ENCODE measurements at places on chromosomes 3 and 15.

GRCh38 chr3:148856384-148856783 lies 8.7 kb upstream of the CPA3 start:
- no peak for DNase-seq

- DNase-seq = no peak
These were observed 1.3 kb downstream of the DENND6A start for GRCh38 chr3:57691411-57692132.

DNA sequence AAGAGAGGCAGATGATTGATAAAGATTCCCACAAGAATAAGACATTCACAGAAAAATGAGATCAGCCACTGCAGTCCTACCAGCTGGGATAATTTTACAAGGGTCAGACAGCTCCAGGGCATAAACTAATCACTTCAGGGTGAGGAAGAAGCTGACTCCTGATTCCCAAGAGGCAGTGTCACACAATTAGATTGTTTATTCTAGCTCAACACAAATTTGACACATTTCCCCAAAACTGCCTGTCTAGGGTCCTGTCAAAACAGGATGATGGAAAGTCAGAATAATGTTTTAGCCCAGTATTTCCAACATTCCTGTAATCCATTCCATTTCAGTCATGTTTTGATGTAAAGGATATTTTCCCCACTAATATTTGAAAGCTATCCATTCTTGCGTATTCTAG lies 110.8 kb downstream of the TNIK start:
- DNase-seq = no peak

DNA sequence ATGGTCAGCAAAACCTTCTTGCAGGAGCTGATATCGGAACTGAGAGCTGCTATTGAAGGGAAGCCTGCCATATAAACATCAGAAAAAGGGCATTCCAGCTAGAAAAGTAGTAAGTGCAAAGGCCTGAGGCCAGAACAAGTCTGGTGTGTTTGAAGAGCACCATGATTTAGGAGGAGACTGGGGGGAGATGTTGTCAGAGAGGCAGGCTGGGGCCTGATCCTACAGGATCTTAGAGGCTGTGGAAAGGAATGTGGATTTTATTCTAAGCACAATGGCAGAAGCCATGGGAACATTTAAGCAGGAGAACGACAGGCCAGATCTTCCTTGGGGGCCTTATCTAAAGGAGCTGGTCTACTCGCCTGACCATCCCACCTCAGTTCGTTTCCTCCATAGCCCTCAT lies 5.1 kb upstream of the MUC13 start:
- no peak for DNase-seq

- no peak for DNase-seq
These were observed 39.9 kb downstream of the SFMBT1 start for GRCh38 chr3:53005854-53006513.

GRCh38 chr3:13388816-13389215 lies 31.3 kb downstream of the NUP210 start:
- no peak for DNase-seq

- DNase-seq = no peak
These were observed 42.7 kb downstream of the TLNRD1 start for GRCh38 chr15:81043281-81043934.

GRCh38 chr3:100613721-100614390 lies 4.5 kb downstream of the ADGRG7 start:
- no peak for DNase-seq

- no peak for DNase-seq
These were observed 58.1 kb upstream of the USP3 start for GRCh38 chr15:63446255-63446654.

GRCh38 chr3:143294188-143294587 lies 174.6 kb downstream of the CHST2 start:
- no peak for DNase-seq

- DNase-seq = no peak
These were observed 280.3 kb downstream of the ZPLD1 start for GRCh38 chr3:102715030-102715697.

GRCh38 chr15:59053482-59053881 lies 51.5 kb upstream of the CCNB2 start:
- no peak for DNase-seq

DNA sequence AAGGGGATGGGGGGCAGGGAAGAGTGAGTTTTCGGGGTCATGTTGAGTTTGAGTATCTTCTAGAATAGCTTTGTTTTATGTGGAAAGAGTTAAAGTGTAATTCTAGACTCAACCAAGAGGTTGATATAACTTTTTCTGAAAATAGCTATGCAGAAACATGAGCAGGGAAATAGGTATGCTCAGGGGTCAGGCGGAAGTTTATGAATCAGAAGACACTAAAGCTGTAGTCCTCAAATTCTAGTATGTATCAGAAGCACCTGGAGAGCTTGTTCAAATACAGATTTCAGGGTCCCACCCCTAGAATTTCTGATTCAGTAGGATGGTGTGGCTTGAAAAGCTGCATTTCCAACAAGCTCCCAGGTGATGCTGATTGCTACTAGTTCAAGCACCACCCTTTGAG lies 37.6 kb upstream of the UBE2E2 start:
- DNase-seq = no peak

DNA sequence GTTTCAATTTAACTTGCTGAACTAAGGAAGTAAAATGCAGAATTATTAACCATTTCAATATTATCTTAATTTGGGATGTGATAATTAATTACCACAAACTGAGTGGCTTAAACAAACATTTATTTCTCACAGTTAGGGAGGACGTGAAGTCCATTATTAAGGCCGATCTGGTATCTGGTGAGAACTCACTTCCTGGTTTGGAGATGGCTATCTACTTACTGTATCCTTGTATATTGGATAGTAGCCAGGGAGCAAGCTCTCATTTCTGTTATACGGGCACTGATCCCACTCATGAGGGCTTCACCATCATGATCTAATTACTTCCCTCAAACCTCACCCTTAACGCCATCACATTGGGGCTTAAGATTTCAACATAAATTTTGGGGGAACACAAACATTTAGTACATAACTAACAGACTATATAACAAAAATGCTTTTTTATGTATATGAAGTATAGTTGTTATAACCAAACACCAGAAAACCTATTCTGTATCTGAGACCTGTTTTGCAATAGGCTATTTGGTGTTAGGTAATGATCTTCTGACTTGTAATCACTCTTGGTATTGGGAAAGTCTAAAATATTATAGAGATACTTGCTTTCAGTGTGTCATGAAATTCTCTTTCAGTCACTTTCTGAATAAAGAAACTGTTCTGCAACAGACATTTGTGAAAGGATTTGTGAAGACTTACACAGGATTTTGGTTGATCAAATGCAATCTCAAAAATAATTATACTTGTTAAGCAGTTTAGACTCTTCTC lies 4.7 kb upstream of the KPNA4 start:
- no peak for DNase-seq

DNA sequence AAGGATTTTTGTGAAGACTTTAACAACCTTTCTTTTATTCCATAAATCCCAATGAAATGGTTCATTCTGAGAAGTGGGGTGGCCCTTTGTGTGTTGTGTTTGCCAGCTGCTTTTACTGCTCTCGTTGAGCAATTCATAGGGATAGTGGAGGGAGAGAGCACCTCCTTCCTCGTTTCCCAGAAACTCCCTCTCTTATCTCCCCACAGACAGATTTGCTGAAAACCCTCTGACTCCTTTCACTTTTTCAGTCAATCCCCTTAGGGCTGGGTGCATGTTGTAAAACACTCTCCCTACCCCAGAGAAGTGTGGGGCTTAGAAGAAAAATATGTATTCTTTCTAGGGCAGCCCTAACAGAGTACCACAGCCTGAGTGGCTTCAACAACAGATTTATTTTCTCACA lies 557.2 kb upstream of the RGMA start:
- DNase-seq = no peak
